NCI-H1436 treated with DMSO at 0.1 percent for 48 hours (cell line): ENCODE measurements at places on chromosomes 2 and 18.

GRCh38 chr2:220767591-220768255 lies 804.4 kb downstream of the EPHA4 start:
- DNase-seq = no peak

DNA sequence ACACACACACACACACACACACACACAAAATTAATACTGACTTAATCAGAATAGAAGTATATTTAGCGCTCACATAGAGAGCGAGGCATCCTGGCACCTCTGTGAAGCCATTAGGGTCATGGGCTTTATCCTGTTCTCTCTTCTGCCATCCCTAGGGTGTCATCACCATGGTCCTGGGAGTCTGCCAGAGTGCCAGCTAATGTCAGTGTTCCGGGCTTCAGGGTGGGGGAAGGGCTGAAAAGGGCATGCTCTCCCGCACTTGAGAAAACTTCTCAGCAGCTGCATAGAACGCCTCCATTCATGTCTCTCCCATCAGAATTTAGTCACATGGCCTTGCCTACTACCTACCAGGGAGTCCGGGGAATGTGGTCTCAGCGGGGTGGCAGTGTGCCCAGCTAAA lies 19.7 kb upstream of the DYNC2LI1 start:
- no peak for DNase-seq

DNA sequence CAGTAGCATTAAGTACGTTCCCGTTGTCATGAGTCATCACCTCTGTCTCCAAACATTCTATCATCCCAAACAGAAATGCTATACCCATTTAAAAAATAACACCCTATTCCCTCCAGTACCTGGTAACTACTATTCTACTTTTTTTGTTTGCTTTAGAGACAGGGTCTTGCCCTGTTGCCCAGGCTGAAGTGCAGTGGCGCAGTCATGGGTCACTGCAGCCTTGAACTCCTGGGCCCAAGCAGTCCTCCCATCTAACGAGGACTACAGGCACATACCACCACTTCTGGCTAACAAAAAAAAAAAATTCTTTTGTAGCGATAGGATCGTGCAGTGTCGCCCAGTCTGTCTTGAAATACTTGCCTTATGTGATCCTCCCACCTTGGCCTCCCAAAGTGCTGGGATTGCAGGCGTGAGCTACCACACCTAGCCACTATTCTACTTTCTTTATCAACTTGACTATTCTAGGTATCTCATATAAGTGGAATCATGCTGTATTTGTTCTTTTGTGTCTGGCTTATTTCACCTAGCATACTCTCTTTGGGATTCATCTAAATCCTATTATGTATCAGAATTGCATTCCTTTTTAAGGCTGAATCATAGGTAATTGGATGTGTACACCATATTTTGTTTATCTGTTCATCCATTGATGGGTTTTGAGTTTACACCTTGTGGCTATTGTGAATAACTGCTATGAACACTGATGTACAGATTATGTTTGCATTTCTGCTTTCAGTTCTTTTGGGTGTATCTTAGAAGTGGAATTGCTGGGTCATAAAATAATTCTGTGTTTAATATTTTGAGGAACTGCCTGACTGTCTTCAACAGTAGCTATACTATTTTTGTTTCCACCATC lies 14.4 kb downstream of the ZCCHC2 start:
- no peak for DNase-seq

DNA sequence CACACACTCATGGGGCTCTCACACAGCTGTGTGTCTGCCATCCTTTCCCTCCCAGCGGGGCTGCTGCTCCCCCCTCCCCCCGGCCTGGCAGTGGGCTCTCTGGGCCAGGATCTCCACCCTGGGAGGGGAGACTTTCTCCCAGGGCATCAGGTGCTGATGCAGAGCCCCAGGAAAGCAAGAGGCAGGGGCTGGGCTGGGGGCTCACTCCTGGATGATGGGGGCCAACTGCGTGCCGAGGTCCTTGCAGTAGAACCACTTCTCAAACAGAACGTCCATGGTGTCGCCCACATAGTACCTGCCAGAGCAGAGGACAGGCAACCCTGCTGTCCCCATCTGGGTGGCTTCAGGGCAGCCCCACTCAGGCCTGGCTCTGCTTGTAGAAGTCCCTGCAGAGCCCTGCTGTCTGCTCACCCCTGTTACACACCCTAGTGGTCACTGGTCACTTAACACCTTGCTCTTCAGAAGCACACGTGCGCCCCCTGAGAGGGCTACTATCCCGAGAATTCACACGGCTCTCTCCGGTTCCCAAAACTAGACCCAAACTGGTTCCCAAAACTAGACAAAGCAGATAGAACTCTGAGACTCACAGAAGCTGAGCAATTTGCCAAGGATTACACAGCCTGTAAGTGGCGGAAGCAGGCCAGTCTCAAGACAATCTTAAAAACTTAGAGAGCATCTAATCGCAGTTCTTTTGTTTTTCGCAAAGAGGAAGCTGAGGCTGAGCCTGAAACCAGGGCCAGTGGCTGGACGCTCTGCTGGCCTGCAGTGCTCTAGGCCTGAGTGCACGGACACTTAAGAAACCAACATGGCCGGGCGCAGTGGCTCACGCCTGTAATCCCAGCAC lies 6.6 kb upstream of the OXER1 start:
- DNase-seq = no peak

DNA sequence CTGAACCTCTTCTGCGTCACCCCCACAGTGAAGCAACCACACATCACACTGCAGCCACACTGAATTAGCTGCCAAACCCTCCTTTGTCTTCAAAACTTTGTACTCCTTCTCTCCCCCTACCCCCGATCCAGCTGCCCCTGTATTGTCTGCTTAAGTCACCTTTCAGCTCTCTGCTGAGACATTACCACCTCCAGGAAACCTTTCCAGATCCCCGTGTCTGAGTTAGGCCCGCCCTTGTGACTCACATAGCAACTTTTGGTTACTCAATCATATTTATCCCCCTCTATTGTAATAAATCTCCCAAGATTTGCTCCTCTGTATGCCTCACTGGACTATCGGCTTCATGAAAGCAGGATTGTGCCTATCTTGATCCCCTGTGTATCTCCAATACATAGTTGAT lies 82.8 kb upstream of the CDCA7 start:
- DNase-seq = no peak

GRCh38 chr18:48060346-48060745 lies 129.9 kb upstream of the SMAD2 start:
- no peak for DNase-seq

DNA sequence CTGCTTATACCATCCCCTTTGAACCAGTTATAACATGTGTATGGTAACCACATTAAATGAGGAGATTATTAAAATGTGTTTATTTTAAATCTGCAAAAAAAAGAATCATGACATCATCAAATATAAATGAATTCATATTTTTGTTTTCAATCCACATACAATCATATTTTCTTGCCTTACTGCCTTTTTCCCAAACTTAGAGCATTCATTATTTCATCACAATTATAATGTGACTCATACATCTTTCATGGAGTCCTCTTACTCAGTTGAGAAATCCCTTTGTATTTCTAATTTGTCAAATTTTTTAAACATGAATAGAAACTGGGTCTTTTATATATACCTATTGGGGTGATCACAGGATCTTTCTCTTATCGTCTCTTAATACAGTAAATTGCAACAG lies 909.6 kb downstream of the DSC3 start:
- DNase-seq = no peak

- DNase-seq = no peak
Observed at GRCh38 chr2:98299211-98299905, 46.9 kb upstream of the CNGA3 start.

GRCh38 chr2:127121776-127122176 lies 14.8 kb upstream of the BIN1 start:
- no peak for DNase-seq
